Hepatic stellate cell (primary cell): ENCODE measurements at places on chromosomes 2 and 18.

- DNase-seq = no peak
These were observed 138.9 kb downstream of the PMAIP1 start for GRCh38 chr18:60038731-60039130.

DNA sequence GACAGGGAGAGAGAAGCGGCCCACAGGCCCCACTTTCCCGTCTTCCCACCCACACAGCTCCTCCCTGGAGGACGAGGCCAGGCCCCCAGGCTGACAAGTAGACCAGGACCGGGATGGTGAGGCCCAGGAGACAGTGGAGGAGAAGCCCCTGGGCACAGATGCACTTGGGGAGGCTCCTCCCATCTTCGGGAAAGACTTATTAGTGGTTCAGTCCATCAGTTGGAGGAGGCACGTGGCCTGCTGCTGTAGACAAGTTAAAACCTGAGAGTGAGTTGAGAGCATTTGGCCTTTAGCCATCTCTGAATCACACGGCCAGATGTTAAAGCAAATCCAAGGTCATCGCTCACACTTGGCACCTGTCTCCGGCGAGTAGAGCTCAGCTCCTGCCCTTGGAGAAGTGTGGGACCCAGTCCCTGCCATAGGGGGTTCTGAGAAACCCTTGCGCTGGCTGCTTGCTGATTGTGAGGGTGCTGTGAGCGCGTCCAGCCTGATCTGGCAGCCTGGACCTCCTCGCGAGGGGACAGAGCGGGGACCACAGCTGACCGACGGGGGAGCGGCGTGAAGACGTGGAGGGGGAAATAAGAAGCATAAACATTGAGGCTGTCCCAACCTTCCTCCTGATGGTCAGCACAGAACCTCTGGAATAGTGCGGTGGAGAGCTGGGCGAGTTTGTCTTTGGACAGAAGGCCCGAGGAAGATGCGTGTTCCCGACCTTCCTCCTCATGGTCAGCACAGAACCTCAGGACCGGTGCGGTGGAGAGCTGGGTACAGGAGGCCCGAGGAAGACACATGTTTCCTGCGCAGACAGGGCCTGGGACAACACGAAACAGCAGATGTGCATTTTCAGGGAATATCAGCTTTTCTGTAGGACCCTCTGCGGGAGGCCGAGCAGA is 24.7 kb upstream of the ALLC start:
- no peak for DNase-seq

DNA sequence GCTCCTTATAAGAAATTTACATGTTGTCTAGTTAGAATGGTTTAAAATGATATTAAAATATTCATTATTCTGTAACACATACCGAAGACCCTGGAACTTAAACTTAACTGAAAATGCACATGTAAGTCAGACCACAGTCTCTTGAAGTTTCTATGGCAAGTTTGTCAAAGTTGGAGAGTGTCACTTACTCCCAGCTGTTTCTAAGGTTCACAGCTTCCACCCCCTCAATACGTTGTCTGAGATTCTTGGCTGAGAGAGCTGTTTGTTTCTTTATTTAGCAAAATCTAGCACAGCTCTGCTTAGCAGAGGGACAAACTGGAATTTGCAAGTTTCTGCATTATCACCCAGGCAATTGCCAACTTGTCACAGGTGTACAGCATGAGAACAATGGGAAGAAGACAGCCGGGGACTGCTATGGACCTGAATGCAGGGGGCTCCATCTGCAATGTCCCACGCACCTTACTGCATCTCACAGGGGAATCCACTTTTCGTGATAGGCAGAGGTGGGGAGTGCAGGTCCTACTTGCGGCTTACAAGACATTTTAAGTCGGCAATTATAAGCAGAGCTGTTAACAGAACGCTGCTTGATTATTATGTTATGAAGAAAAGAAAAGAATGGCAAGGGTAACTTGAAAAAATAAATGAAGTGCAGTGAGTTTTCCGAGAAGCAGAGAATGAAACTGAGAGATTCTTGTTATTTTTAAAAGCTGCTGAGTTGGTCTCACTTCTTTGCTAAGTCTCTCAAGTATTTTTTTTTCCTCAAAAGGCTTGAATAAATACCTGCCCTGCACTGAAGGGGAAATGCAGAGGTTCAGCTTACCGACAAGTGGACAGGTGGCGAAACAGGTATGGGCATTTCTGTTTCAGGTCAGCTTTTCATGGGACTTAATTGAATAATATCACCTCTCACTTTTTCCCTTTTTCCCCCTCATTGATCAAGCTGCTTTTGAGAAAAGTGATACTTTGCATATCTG is 1072.1 kb upstream of the FANCL start:
- DNase-seq = no peak

- no peak for DNase-seq
These were observed 116.3 kb upstream of the SCN7A start for GRCh38 chr2:166610180-166610912.

- DNase-seq = peak; percentile 20
These were observed 793.3 kb downstream of the TDRD15 start for GRCh38 chr2:21916934-21917522.

GRCh38 chr18:43936176-43936575 is 658.9 kb upstream of the SYT4 start:
- no peak for DNase-seq

- no peak for DNase-seq
These were observed 11.3 kb downstream of the LRPPRC start for GRCh38 chr2:43984533-43984932.

DNA sequence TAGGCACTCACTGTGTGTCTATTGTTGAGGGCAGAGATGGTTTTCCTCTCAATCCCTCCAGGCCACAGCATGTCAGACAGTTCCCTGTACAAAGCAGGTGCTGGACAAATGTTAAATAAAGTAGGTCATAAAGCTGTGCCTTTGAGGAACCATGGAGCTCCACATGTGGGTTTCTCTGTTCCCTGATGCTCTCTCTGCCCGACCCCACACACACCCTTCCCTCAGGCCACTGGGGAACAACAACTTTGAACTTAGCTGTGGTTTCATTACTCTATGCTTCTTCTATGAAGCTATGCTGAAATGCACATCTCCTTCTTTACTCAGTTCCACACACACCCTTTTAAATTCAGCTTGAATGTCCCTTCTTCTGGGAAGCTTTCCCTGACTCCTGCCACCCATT is 415.3 kb downstream of the HRH4 start:
- no peak for DNase-seq

- no peak for DNase-seq
These were observed 180.6 kb downstream of the IRS1 start for GRCh38 chr2:226618875-226619605.

DNA sequence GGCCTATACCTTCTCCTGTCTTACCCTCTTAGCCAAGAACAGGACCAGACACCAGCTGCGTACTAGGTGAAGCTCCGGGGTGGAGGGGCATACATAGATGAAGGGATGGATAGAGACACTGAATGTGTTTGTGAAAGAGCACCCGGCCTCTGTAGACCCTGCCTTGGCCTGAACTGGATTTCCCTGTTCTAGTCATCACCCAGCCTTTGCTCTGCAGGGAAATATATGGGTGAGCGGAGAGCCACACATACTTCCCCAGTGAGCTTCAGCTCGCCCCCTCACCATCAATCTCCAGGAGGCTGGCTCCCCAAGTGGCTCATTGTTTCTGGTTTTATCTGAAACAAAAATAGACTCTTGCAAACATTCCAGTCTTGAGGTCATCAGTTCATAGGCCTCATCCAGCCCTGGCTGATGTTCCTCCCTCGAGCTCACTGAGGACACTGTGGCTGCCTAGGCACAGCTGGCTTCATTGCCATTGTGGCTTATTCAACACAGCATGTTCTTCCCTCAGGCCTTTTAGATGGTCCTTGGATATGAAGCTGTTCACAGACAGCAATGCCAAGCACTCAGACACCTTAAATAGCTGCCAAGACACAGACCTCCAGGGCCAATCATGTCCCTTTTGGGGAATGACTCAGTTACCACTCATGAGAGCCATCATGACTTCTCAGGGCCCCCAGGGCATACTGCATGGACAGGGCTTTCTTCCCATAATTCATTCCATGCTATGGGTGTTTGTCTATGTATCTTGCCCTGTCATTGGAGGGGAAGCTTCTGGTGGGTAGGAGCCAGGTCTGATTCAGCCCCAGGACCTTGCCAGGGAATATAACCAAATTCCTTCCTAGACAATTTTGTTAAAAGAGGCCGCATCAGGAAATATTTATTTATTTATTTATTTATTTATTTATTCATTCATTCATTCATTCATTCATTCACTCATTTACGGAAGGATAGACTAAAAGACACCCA is 82.4 kb downstream of the TTC32 start:
- DNase-seq = no peak

GRCh38 chr2:137115081-137115794 is 349.9 kb downstream of the THSD7B start:
- DNase-seq = no peak

DNA sequence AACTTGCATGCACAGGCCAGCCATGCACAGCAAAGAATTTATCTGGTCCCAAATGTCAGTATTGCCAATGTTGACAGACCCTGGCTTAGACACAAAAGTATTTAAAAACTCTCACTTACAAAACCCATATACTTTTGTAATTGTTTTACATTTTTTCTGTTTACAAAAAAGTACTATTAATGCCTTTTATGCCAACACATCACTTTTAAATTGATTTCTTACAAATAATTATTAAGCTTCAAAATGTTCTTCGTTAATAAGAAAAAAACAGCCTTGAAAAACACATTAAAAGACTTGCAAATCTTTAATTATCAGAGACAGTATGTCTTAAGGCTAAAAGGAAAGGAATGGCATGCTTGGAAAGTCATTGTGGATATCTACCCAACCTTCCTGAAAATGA is 181.3 kb upstream of the TWIST2 start:
- no peak for DNase-seq

- DNase-seq = no peak
These were observed 398.9 kb downstream of the RND3 start for GRCh38 chr2:150088538-150088937.

DNA sequence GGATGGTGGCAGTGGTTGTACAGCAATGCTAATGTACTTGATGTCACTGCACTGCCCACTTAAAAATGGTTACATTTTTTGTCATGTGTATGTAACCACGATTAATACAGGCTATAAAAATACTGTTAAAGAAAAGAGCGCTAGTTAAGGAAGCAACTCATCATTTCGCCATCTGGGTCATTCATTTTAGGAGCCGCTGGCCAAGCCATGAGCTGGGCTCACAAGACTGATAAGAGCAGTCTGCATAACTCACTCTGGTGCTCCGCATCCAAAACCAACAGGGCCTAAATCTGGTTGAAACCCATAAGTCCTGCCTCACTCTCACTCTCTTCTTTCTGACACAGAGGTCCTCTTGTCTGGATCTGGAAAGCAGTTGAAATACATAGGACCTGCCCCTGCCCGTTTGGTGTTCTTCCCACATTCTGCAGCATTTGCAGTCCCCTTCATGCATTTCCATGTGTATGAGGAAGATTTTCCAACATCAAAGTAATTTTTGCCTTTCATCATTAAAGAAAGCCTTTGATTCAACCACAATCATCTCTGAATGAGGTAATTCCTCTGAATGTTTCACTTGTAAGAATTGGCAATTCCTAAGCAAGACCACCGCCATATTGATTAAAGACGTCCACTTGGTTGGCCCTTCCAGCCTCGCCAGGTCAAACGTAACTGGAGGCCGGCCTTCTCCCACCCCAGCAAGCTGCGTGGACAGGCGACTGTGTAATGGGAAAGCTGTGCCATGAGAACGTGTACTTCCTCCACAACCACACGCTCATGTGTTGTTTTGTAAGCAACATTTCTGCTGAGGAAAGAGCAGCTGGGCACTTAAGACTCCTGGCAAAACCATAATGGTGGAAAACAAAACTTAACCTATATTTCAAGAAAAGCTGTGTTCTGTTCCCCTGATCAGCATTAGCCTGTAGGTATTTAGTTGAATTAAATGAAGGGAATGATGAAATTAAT is 112.2 kb downstream of the VAPA start:
- no peak for DNase-seq

DNA sequence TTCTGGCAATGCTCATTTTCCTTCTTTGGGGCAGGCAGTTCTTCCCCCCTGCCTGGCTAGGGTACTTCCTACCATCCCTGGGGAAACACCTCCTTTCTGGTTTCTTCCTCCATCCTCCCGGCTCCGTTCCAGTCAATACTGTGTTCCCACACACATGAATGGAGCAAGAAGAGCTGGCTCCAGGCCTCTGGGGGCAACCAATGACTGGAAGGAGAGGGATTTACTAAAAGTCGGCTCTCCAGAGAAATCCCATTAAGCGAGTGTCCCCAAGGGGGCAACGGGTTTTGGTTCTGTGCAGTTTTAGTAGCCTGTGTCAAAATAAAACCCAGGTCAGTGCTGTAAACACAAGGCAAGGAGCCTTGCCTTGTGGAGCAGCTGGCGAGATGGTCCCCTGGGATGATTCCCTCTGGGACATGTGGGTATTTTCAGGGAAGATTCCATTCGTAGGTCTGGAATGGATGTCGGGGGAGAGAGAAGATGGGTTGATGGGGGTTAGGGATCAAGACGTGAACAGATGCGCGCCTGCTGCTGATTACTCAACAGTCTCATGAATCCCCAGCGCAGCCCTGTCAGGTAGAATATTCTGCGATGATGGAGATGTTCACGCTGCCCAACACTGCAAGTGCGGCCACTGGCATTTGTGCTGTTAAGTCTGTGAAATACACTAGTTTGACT is 32.0 kb downstream of the EMILIN2 start:
- no peak for DNase-seq

- no peak for DNase-seq
These were observed 109.4 kb downstream of the LTBP1 start for GRCh38 chr2:33056170-33056569.

DNA sequence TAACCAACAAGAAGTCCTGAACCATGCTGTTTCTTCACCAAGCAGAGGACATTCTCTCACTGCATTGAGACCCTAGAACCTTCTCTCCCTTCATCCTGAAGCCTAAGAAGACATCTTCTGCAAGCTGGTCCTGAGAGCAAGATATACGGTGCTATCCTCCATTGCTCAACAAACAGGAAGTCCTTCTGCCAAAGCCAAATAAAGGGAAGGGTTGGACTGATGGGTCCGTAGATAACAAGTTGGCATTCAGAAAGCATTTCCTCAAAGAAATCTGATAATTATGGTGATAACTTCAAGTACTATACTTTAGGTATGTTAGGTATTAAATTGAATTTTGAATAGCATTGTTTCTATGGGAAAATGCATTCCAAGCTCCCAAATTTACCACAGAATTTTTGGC is 23.3 kb downstream of the GRB14 start:
- no peak for DNase-seq
